ENCODE measurements at places on chromosomes 16 and 17.

GRCh38 chr17:44308320-44308818 lies at the start of gene RUNDC3A:
Gene RUNDC3A (plus strand): TSS chr17:44308601. CDS start chr17:44308833, 232 bp downstream.
- DNase-seq: peak; percentile 77

GRCh38 chr16:66895999-66896398 lies 15.7 kb downstream of the PDP2 start:
- no peak for DNase-seq

DNA sequence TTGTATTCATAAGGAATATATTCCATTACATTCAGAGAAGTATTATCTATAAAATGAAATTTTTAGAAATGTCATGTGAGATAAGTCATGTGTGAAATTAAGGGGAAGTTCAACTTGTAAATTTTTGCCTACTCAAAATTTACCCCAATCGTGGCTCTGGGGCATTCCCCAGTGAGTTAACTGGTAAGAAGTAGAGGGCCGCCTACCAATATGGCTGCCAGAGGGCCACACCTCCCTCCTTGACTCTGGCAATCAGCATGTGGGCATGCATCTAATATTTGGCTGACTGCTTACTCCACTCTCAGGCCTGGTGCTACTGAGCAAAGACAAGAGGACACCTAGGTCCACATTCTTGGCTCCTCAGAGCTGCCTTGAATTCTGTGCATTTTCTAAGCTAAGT lies 39.7 kb upstream of the CNTNAP4 start:
- no peak for DNase-seq

- DNase-seq: no peak
Observed at GRCh38 chr17:7613769-7614424, 800 bp downstream of the FXR2 start.

DNA sequence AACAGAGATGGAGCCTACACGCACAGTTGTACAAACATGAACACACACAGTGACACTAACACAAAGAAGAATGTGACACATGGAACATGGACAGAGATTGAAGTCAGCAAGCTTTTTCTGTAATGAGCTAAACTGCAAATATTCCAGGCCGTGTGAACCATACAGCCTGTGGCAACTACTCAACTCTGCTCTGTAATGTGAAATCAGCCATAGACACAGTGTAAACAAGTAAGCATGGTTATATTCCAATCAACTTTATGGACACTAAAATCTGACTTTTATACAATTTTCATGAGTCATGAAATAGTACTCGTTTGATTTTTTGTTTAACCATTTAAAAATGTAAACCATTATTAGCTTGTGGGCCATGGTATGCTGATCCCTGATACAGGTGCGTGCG lies 120.2 kb downstream of the SMG6 start:
- DNase-seq: no peak

- no peak for DNase-seq
Observed at GRCh38 chr16:3578121-3578520, 918 bp upstream of the NLRC3 start.

DNA sequence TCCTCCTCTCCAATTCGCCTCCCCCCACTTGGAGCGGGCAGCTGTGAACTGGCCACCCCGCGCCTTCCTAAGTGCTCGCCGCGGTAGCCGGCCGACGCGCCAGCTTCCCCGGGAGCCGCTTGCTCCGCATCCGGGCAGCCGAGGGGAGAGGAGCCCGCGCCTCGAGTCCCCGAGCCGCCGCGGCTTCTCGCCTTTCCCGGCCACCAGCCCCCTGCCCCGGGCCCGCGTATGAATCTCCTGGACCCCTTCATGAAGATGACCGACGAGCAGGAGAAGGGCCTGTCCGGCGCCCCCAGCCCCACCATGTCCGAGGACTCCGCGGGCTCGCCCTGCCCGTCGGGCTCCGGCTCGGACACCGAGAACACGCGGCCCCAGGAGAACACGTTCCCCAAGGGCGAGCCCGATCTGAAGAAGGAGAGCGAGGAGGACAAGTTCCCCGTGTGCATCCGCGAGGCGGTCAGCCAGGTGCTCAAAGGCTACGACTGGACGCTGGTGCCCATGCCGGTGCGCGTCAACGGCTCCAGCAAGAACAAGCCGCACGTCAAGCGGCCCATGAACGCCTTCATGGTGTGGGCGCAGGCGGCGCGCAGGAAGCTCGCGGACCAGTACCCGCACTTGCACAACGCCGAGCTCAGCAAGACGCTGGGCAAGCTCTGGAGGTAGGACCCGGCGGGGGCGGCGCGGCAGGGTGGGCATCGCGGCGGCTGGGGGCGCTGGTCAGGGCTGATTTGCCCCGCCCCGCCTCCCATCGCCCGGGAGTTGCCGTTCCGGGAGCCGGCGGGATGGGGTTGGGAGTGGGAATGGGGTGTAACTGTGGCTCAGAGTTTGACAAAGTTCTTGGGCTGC lies 567 bp downstream of the SOX9 start:
- no peak for DNase-seq

GRCh38 chr16:15885560-15886001 lies 2.8 kb downstream of the CEP20 start:
- no peak for DNase-seq

DNA sequence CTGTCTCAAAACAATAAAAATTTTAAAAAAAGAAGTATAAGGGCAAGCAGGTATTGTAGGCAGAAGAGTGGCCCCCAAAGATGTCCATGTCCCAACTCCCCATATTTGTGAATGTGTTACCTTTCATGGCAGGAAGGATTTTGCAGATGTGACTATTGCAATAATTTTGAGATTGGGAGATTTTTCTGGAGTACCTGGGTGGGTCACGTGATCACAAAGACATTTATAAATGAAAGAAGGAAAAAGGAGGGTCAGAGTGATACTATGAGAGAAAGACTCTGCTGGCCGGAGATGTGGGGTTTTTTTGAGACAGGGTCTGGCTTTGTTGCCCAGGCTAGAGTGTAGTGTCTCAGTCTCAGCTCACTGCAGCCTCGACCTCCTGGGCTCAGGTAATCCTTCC lies 27.4 kb upstream of the PAFAH1B1 start:
- no peak for DNase-seq

Measured in NCI-H524 treated with DMSO at 0.1 percent for 48 hours (cell line).